ENCODE measurements at places on chromosomes 3 and 15. TPM values are rescaled to one million over a fixed set of nuclear protein-coding genes. Genes with fewer than 3 reads are reported as not detected.
A peak's percentile ranks its signal among the peaks of the same experiment; 100 is the strongest.

The RYK gene
- 34.0 TPM for total RNA-seq

DNA sequence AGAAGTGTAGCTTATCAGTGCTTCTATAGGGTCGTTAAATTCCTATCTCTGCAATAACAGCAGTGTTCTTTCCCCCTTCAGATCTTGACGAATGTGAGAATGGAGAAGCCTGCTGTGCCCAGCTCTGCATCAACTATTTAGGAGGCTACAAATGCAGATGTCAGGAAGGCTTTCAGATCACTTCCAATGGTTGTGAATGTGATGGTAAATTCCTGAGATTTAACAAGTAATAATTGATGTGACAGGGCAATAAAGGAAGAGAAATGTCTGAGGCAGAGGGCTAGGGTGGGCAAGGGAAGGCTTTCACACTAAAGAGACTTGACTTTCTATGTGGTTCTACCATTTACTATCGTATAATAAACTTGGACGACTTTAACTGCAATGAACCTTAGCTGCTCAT is 711.7 kb upstream of the GOLIM4 start:
- DNase-seq: no peak
- H3K4me1 ChIP-seq: no peaks in the 10 kb centered on the region
- H3K27me3 ChIP-seq: no peaks in the 10 kb centered on the region
- no peak overlapping the region for H3K4me3 ChIP-seq
- no peak overlapping the region for H3K27ac ChIP-seq

The WDR76 gene
- total RNA-seq: 15.1 TPM

DNA sequence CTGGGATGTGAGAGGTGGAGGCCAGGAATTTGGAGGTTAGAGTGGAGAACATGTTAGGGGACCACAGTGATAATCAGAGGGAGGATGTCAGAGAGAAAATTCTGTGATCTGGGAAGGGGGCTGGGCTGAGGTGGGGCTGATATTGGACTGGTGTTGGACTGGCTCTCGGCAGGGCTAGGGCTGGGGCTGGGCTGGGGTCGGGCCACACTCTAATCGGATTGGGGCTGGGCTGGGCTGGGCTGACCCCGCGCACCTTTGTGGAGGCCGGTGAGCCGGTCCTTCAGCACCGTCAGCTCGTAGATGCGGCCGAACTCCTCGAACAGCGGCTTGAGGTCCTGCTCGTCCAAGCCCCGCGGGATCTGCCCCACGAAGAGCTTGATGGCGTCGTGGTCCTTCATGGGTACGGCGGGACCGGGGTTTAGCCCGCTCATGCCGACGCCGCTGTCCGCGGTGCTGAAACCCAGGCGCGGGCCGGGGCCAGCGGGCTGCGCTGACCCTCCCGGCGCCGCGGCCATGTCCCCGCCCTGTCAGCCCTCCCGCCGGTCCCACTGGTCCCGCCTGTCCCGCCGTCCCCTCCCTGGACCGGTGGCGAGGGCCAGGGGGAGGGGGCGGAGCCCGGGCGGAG is 485 bp downstream of the CELF6 start:
- H3K27me3 ChIP-seq: no peaks in the 10 kb centered on the region
- no peak overlapping the region for H3K27ac ChIP-seq
- DNase-seq: peak; percentile 57
- peaks cover 18% of the 10 kb centered on the region for H3K4me1 ChIP-seq

DNA sequence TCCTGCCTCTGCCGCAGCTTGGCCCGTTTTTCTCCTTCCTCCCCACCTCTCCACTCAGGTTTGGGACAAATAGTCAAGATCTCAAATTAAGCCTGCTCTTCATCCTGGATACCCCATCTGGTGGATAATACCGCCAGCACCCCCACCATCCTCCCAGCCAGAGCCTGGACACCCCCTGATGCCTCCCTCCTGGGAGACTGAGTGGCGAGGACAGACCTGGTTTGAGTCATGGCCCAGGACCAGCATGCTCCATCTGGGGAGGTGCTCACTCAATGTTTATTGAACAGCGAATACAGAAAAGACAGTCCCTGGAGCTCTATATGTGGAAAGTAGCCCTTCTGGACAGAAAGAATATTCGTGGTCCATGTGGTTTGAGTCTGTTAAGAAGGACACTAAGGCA is 23.3 kb downstream of the CTSH start:
- no peak overlapping the region for H3K4me3 ChIP-seq
- peak overlapping the region; percentile 53 for H3K27ac ChIP-seq
- peaks cover 13% of the 10 kb centered on the region for H3K4me1 ChIP-seq
- peaks cover 78% of the 10 kb centered on the region for H3K36me3 ChIP-seq
- H3K27me3 ChIP-seq: no peaks in the 10 kb centered on the region

The CPB1 gene
- not detected for total RNA-seq

The SNX22 gene
- total RNA-seq: 46.2 TPM

The DUOXA1 gene
- total RNA-seq: 0.15 TPM

- no peaks in the 10 kb centered on the region for H3K27me3 ChIP-seq
- H3K36me3 ChIP-seq: peaks cover 88% of the 10 kb centered on the region
- H3K4me3 ChIP-seq: no peak overlapping the region
- no peak overlapping the region for H3K27ac ChIP-seq
- no peaks in the 10 kb centered on the region for H3K4me1 ChIP-seq
- no peak for DNase-seq
These were observed 231.0 kb downstream of the ITPR1 start for GRCh38 chr3:4724051-4724629.

DNA sequence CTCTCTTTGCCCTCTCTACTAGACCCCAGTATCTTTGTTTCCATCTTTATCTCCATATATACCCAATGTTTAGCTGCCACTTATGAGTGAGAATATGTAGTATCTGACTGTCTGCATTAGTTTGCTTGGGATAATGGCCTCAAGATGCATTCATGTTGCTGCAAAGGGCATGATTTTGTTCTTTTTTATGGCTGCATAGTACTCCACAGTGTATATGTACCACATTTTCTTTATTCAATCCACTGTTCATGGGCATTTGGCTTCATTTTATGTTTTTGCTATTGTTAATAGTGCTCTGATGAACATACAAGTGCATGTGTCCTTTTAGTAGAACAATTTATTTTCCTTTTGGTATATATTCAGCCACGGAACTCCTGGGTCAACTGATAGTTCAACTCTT is 671.5 kb upstream of the GRM7 start:
- H3K4me3 ChIP-seq: no peak overlapping the region
- no peak overlapping the region for H3K27ac ChIP-seq
- H3K36me3 ChIP-seq: no peaks in the 10 kb centered on the region
